GM23338 (cell line): ENCODE measurements at places on chromosomes 4 and X. TPM values are rescaled to one million over a fixed set of nuclear protein-coding genes. Genes with fewer than 3 reads are reported as not detected.

GRCh38 chr4:8182858-8183725 lies 16.0 kb upstream of the SH3TC1 start:
- H3K27me3 ChIP-seq: no peaks in the 10 kb centered on the region
- H3K36me3 ChIP-seq: no peaks in the 10 kb centered on the region
- no peak for DNase-seq
- no peak overlapping the region for H3K4me3 ChIP-seq

DNA sequence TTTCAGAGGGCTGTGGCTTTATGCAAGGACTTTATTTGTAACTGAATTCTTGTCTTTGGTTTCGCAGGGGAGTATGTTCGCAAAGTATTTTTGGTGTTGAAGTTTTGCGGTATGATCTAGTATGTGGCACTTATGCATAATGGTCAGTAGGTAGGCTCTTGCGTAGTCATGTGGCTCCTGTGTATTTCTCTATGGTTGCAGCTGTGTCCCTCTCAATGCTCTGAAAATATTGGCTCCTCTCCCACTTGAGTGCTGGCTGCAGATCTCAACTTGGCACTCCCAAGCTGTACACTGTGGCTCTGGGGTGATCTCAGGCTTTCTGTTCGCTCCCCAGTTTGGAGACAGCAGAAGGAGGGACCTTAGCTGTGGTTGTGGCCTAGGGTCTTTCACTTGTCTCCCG lies 24.8 kb downstream of the ARMCX5 start:
- no peaks in the 10 kb centered on the region for H3K27me3 ChIP-seq
- H3K27ac ChIP-seq: no peak overlapping the region
- no peak for DNase-seq
- no peaks in the 10 kb centered on the region for H3K4me1 ChIP-seq
- H3K4me3 ChIP-seq: no peak overlapping the region

Gene ASMT
- 2.4 TPM in 1 of 2 replicates, not detected in the other for total RNA-seq

DNA sequence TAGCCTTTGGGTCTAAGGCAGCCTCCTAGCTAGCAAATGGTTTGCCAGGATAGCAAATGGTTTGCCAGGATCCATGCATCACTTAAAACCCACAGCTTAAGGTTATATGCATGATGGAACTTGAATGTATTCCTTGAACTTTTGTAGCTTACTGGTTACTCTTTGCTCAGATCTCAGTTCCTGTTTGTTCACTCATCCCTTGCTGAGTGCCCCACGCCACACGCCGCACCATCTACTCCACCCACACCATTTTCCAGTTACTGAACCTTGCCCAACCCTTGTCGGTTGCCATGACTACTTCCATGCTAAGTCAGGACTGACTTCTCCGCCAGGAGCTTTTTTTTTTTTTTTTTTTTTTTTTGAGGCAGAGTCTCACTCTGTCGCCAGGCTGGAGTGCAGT lies 29.5 kb upstream of the XIAP start:
- H3K36me3 ChIP-seq: no peaks in the 10 kb centered on the region
- H3K27ac ChIP-seq: no peak overlapping the region
- H3K4me1 ChIP-seq: no peaks in the 10 kb centered on the region
- no peaks in the 10 kb centered on the region for H3K27me3 ChIP-seq
- peak; percentile 2 for DNase-seq

DNA sequence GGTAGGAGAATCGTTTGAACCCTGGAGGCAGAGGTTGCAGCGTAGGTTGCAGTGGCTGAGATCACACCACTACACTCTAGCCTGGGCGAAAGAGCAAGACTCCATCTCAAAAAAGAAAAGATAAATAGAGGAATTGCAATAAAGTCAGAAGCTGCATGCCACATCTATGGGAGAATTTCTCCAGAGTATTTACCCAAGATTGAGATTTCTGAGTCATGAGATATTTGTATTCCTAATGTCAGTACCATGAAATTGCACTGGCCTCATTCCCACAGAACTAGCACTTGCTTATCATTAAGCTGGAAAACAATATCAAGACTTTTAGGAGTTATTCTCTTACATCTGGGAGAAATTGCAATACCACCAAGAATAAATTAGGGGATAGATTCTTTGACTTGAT lies 37.4 kb downstream of the ASIC5 start:
- DNase-seq: no peak
- H3K4me3 ChIP-seq: no peak overlapping the region
- no peaks in the 10 kb centered on the region for H3K36me3 ChIP-seq
- no peaks in the 10 kb centered on the region for H3K4me1 ChIP-seq

GRCh38 chrX:132883358-132883915 lies 75.0 kb downstream of the HS6ST2 start:
- H3K36me3 ChIP-seq: no peaks in the 10 kb centered on the region
- no peak overlapping the region for H3K4me3 ChIP-seq
- DNase-seq: no peak
- no peaks in the 10 kb centered on the region for H3K27me3 ChIP-seq
- peaks cover 11% of the 10 kb centered on the region for H3K4me1 ChIP-seq

- H3K27me3 ChIP-seq: no peaks in the 10 kb centered on the region
- no peak for DNase-seq
- no peak overlapping the region for H3K27ac ChIP-seq
- H3K4me3 ChIP-seq: no peak overlapping the region
- H3K36me3 ChIP-seq: no peaks in the 10 kb centered on the region
Measured at GRCh38 chrX:144275843-144276242, 392.0 kb downstream of the UBE2NL start.

- DNase-seq: no peak
- no peak overlapping the region for H3K27ac ChIP-seq
- H3K36me3 ChIP-seq: peaks cover 35% of the 10 kb centered on the region
- H3K4me1 ChIP-seq: no peaks in the 10 kb centered on the region
- H3K27me3 ChIP-seq: no peaks in the 10 kb centered on the region
Measured at GRCh38 chr4:13601048-13601447, 26.5 kb downstream of the BOD1L1 start.

DNA sequence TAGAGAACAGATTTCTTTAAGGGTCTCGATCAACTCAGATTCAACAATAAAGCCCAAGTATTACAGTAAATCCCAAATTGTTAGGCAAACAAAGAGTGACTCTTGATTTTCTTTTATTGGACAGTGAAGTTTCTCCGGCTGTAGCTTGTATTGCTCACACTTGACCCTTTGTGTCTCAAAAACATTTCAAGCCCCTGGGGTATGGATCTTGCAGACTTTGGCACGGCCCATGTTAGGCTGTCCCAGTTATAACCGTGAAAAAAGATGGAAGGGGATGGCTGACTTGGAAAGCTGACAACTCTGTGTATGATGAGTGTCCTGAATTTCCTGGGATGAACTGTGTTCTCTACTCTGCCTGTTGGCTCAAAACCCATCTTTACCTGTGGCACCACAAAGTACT lies 356.1 kb downstream of the SLITRK2 start:
- H3K4me1 ChIP-seq: no peaks in the 10 kb centered on the region
- no peak overlapping the region for H3K27ac ChIP-seq
- H3K4me3 ChIP-seq: no peak overlapping the region

- peaks cover under 1% of the 10 kb centered on the region; the same call in 1 of the 2 replicates for H3K36me3 ChIP-seq
- DNase-seq: no peak
- no peak overlapping the region for H3K4me3 ChIP-seq
- H3K27me3 ChIP-seq: no peaks in the 10 kb centered on the region
- peaks cover 11% of the 10 kb centered on the region; the same call in 1 of the 2 replicates for H3K4me1 ChIP-seq
- H3K27ac ChIP-seq: no peak overlapping the region
Measured at GRCh38 chr4:76197971-76198410, 15.6 kb downstream of the SCARB2 start.

- no peaks in the 10 kb centered on the region for H3K4me1 ChIP-seq
- H3K36me3 ChIP-seq: no peaks in the 10 kb centered on the region
Measured at GRCh38 chrX:106150701-106151100, 17.4 kb upstream of the PWWP3B start.

GRCh38 chrX:12814420-12814819 lies 23.2 kb downstream of the PRPS2 start:
- peaks cover 10% of the 10 kb centered on the region for H3K4me1 ChIP-seq
- H3K36me3 ChIP-seq: no peaks in the 10 kb centered on the region; the same call in 1 of the 2 replicates
- H3K27me3 ChIP-seq: no peaks in the 10 kb centered on the region
- H3K27ac ChIP-seq: no peak overlapping the region
- no peak overlapping the region for H3K4me3 ChIP-seq
- DNase-seq: peak; percentile 62

DNA sequence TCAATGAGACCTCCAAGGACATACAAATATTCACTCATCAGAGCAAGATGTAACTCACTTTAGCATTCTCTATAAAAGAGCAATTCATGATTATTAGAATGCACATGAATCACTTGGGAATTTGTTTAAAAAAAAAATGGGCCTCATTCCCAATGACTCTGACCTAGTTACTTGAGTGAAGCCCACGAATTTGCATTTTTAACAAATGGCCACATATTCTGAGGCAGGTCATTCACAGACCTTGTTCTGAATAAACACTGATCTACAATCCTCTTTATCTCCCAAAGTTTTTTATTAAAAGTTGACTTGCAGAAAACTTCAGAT lies 255.1 kb upstream of the VEGFC start:
- no peaks in the 10 kb centered on the region for H3K4me1 ChIP-seq
- H3K4me3 ChIP-seq: no peak overlapping the region
- no peak for DNase-seq

DNA sequence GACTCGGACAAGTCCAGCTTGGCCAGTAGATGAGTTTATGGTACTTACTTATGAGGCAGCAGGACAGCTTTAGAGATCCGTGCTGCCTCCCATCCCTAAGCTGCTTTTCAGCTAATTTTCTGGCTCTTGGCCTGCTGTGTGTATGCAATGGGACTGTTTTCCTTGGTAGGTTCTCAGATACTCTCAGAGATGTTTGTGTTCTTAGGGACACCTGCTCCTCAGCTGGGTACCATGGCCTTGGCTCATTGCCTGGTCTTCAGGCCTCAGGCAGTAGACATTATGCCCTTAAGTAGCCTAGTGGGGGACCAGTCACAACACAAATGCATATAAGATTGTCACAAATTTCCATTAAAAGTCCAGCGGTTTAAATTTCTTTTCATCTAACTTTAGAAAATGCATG lies 688.0 kb downstream of the PCDH7 start:
- H3K4me1 ChIP-seq: no peaks in the 10 kb centered on the region
- H3K36me3 ChIP-seq: no peaks in the 10 kb centered on the region
- no peak overlapping the region for H3K4me3 ChIP-seq
- no peaks in the 10 kb centered on the region for H3K27me3 ChIP-seq
- no peak for DNase-seq
- no peak overlapping the region for H3K27ac ChIP-seq

DNA sequence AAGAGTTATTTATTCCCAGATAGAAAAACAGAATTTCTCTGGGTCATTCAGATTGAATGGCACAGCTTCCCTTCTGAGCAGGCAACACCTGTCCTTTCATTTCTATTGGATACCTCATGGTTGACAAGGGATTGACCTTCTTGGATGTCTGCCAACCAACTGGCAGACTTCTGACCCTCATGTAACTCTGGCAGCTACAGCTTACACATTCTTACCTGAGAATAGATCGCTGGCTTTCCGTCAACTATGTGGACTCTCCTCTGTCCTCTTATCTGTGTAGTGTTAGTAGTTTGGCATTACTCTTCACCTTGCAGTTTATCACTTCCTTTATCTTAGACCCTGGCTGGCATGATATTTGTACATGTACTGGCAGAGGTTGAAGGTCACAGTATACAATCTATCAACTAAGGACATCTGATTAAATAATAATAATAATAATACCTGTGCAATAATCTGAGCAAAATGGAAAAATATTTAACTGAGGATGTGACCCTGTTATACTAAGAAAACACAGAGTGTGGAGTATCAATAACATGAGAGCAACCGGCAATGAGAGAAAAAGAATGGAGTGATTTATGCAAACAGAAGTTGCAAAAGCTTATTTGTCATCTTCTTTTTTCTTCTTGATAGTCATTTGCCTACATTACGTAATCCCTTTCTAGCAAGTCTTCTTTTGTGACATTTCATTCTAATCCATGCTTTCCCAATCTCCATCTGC lies 1118.2 kb downstream of the ARAP2 start:
- H3K36me3 ChIP-seq: no peaks in the 10 kb centered on the region
- no peaks in the 10 kb centered on the region for H3K27me3 ChIP-seq
- no peak for DNase-seq
- H3K4me1 ChIP-seq: no peaks in the 10 kb centered on the region

Gene CHRDL1
- 9.8 and 12.8 TPM in 2 replicates for total RNA-seq

Gene TLL1
- total RNA-seq: 0.39 and 2.4 TPM in 2 replicates

Gene JCHAIN
- total RNA-seq: not detected in 2 replicates
